ENCODE measurements at places on chromosomes 6 and 20.

DNA sequence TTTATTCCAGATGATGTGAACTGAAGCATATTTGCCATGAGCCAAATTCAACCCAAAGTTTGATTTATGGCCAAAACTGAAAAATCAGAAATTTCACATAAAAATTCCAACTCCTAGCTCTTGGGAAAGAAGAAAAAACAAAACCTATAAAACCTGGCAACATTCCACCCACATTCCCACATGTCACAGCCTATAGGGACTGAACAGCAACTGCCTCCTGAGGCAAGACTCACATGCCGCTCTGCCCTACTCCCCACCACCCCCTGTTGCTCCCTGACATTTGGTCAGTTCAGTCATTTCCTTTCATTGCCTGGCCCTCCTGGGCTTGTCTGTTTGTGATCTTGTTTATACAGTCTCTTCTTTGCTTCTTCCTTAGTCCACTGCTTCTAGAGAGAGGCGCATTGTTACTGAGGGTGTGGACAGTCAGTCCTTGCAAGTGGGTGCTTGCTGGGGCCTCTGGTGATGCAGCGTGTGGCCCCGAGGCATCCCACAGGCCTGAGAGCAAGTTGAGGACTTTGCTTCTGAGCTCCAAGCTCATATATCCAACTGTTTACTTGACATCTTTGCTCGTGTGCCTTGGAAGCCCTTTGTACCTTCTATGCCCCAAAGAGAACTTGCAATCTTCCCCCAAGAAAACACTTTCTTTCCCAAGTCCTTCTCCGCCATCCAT is 31.4 kb downstream of the NFATC2 start:
- DNase-seq, result no peak

DNA sequence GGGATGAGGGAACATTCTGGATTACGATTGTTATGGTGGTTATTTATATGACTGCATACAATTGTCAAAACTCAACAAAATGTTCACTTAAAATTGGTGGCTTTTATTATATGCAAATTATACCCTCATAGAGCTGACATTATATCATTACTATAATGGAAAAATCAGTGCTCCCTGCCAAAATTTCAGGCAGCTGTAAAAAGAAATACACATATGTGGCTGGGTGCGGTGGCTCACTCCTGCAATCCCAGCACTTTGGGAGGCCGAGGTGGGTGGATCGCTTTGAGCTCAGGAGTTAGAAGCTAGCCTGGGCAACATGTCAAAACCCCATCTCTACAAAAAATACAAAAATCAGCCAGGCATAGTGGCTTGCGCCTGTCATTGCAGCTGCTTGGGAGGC is 75.8 kb upstream of the SULF2 start:
- no peak for DNase-seq

DNA sequence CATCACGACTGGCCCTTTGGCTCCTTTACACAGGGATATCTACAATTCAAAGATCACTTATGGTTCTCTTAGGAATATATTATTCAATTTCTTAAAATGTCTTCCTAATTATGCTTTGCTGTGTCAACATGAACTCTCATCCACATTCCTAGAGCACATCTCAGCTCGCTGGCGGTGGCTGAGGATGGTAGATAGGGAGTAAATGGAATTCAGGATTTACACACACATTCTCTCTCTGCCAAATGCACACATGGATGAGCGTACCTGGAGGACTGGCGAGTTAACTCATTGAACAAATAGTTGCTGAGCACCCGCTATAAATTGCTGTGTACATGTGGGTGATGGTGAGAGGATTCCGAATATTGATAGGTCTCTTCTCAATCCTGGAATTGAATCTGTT is 4.8 kb upstream of the MRPS10 start:
- DNase-seq, result no peak

DNA sequence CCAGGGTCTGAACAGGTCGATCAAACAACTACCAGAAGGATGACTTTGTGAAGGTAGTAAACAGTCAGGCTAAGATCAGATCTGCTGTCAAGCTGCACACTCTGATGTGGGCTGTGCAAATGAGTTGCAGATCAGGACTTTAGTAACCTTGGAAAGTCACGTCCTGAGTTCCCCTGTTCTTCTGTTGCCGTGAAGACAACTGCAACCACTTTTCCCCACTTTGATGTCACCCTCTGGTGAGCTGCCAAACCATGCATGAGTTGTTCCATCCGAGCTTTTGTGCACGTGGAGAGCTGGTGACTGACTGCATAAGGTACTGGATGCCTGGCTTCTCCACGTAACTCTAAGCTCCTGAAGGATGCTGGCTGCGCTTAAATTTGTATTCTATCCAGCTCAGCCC is 111.0 kb downstream of the CD83 start:
- DNase-seq, result no peak

DNA sequence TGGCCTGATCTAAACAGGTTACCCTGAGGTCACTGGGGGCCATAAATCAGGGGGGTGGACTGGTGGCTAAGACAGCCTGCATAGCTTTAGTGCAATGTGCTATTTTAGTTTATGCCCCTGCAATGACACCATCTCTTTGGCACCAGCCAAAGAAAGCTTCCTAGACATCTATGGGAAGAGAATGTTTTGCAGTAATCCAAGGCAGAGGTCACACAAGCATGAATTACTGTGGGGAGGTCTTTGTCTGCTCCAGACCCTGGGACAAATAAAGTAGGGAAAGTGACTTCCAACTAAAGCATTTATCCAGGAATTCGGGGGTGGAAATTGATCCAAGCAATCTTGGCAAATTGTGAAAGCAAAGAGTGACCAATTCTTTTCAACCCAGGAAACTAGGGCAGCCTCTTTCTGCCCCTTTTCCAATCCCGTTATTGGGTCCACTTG is 5.3 kb downstream of the RIPOR2 start:
- DNase-seq, result no peak

- no peak for DNase-seq
Measured at GRCh38 chr6:452301-453067, 60.9 kb downstream of the IRF4 start.

GRCh38 chr6:9139746-9140145 is 704.4 kb upstream of the SLC35B3 start:
- DNase-seq, result no peak

DNA sequence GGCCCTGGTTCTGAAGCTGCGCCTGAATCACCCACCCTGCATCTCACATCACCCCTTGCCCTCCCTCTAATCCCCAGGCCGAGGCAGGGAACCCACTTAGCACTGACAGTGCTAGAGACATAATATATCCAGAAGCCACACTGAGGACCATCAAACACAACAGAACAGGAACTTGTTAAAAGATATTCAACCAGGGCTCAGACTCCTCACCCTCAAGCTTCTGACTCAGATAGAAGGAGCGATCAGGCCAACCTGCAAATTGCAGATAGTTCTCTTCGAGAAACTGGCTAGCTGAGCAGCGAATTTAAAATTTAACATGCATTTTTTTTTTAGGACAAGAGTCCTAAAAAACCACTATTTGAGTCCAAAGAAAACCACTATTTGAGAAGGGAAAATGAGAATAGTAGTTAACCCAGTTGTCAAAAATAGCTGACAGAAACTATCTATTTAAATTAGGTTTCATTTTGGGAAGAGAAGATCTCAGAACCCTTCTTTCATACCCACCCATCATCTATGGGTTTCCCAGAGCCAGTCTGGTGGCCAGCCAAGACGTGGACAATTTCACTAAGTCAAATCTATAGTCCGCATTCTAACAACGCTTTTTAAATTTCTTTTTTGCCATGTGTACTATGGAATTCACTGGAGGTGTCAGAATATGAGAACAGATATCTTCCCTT is 95.6 kb downstream of the OPRM1 start:
- DNase-seq, result no peak

DNA sequence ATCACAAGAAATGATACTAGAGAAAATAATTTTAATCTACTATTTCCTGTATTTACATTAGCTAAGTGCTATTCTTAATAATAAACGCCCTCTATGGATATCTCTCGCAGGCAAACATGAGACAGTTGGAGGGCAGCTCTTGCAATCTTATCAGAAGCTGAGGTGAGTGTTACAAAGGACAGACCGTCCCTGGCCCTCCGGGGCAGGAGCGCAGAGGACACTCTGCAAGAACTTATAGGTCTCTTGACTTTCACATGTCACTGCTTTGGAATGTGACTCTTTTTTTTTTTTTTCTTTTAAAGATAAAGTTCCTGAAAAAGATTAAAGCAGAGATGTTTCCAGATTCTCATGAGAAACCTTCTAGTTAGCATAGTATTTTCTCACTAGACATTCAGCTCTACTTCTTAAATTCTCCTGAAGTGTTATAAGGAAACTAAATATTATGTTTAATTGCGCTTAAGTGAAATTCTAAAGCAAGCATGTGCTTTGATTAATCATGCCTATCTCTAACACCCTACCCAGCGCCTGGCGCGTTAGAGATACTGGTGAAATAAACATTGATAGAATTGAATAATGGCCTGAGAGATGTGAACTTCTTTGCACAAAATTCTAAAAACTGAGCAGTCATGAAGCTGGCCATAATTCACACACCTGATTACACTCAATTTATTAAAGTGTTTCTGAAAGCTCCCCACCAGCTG is 57.4 kb downstream of the SYTL3 start:
- DNase-seq, result no peak

GRCh38 chr6:142794424-142794823 is 150.6 kb downstream of the HIVEP2 start:
- no peak for DNase-seq

DNA sequence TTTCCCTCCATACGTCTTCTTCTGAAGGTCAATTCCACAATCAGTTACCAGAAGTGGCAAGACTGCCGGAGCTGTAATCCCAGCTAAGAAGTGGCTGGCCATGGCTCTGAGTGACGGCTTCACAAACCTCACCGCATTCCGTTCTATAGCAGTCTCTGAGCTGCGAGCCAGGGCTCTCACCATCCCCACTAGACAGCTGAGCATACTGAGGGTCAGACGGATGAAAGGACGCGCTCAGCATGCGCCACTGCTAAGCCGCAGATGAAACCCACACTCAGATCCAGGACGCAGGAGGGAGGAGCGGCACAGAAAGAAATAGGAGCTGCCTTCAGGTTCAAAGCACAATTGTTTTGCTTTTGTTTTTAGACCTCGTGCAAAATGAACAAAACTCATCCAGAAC is 97.9 kb downstream of the ANKRD60 start:
- DNase-seq, result no peak

DNA sequence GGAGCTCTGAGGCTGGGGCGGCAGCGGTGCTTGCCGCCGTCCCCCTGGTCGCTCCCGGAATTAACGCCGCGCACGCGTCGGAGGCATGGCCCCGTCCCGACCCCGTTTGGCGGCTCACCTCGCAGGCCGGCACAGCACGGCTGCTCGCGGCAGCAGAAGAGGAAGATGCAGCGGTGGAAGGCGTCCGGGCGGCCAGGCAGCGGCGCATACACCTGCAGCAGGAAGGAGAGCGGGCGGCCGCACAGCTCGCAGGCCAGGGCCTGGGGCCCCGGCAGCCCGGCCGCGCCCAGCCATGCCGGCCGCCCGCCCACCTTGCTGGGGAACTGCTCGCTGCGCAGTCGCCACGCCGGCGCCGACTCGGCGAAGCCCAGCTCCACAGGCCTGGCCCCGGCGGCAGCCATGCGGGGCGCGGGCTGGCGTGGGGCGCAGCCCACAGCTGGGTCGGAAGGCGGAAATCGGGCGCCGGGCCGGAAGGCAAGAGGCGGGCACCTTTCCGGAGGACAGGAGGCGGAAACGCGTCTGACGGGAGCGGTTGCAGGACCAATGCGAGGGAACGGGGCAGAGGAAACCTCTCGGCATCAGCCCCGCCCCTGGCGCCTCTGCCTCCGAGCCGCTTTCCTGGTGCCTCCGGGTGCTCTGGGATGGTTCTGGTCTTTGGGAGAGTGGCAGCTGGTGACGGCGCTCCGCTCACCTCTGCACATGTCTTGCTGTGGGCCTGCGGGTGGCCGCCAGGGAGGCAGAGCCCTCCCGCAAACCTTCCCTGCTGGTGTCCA is at the start of gene PDCD2:
TSS of gene PDCD2 (minus strand) at position 457 of the 773 bp plus-strand sequence. CDS start at position 401, 56 bp downstream.
- peak; percentile 88 for DNase-seq

- no peak for DNase-seq
Measured at GRCh38 chr6:73004861-73005260, 220.4 kb downstream of the KHDC1L start.

DNA sequence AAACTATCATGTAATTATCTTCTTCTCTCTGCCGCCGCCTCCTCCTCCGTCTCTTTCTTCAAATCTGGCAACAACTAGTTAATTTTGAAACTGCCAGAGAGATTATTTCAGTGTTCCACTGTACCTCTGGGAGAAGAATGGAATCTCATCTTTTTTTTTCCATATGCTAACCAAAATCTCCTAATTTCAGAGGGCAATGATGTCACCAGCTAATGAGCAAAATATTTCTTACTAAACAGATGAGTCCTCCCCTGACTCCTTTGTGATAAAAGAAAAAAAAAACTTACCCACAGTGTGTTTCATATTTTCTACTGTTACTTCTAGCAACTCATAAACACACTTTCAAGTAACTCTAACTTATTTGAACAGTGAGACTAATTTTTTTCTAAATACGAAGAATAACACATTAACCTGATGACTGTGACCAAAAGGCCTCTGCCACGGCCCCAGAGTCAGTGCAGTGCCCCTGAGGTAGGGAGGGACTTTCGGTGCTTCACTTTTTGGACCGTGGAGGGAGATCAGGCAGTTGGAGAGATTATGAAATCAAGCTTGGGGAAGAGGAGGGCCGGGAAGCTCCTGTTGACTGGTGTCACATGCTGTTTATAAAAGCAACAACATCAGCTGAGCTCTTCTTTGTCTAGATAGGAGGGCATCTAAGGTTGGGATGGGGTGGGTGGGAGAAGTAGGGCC is 159.6 kb downstream of the SASH1 start:
- no peak for DNase-seq

GRCh38 chr6:26525838-26526237 is 12.3 kb upstream of the HMGN4 start:
- DNase-seq, result no peak

DNA sequence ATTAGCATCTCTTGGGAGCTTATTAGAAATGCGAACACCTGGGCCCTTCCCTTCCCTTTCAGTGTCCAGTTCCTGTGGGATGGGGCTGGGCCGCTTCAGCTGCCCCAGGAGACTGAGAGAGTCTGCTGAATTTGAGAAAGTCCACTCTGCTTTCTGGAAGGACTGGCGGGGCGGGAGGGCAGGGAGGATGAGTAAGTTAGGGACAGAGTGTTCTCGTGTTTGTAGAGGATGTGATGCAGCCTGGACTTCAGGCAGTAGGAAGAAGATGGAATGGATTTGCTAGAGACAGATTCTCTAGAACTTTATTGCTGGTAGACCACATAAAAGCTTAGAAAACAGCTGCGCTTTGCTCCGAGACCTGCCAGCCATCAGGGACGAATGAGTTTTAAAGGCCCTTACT is 1.1 kb upstream of the TULP4 start:
- DNase-seq, result no peak

DNA sequence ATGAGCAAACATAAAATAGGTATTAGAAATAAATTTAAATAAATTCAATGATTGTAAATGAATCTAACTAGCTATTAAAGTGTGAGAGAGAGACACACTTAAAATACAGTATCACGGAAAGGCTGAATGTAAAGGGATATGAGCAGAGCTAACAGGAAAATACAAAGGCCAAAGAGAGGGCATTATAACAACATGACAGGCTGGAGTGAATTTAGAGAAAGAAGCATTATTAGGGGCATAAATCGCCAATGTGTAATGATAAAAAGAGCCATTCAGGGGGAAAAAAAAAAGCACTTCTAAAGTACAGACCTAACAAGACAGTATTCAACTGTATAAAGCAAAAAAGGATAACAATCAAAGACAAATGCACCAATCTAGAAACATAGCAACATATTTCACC is 28.1 kb downstream of the DACT2 start:
- DNase-seq, result no peak
